ENCODE measurements at places on chromosomes 3 and 15.

DNA sequence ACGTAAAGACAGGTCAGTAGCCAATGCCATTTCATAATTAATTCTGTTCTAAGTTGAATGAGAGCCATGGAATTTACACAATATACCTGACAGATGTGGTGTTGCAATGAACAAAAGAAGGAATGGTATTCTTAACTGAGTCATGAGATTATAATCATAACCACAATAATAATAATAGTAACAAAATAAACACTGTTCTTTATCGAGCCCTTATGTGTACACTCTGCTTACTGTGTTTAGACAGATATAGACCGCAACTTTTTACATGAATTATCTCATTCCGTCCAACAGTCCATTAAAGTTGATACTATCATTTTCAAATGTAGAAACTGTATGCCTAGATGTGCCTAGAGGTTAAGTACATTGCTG is 28.2 kb upstream of the SCAANT1 start:
- DNase-seq, result no peak

DNA sequence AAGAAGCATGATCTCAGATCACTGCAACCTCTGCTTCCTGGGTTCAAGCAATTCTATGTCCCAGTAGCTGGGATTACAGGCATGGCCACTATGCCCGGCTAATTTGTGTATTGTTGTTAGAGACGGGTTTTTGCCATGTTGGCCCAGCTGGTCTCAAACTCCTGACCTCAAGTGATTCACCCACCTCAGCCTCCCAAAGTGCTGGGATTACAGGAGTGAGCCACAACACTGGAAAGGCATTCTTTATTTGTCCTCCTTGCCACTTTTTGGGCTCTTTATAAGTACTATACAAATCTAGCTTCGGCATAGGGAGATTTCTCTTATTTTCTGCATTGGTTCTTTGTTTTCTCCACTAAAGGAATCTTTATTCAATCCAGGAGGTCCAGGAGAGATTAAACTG is 18.6 kb downstream of the CMTM8 start:
- DNase-seq, result no peak

DNA sequence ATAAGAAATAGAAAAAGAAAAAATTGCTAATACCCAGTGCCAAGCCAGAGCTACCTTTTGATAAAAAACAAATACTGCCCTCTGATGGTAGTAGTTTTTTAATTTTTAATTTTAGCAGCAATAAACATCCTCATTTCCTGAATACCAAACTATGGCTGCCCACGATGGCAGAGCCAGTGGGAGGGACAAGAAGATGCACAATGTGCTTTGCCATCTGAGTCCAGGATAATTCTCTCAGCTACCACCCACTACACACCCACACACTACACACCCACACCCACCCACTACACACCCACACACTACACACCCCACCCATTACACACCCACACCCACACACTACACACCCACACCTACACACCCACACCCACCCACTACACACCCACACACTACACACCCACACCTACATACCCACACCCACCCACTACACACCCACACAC is 17.8 kb downstream of the CEP19 start:
- no peak for DNase-seq

DNA sequence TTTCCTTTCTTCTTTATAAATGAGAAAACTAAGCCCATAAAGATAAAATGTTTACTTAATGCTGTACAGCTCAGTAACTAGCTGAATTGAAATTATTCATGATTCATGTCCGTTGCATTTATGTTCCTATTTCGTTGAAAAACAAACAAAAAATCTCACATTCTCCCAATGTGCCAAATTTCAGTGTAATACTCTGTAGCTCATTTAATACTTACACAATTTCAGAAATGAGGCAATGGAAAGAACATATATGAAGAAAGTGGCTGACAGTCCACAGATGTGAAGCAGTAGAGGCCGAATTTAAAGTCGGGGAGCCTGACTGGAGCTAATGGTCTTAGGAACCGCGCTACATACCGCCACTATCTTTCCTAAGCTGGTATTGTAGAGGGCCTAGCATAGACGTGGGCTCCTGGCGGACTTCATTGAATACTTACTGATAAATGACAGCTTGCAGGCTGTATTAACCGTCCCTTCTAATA is 651 bp downstream of the PLSCR2 start:
- DNase-seq, result no peak

GRCh38 chr15:49815526-49815925 is 194.7 kb downstream of the DTWD1 start:
- DNase-seq, result no peak

DNA sequence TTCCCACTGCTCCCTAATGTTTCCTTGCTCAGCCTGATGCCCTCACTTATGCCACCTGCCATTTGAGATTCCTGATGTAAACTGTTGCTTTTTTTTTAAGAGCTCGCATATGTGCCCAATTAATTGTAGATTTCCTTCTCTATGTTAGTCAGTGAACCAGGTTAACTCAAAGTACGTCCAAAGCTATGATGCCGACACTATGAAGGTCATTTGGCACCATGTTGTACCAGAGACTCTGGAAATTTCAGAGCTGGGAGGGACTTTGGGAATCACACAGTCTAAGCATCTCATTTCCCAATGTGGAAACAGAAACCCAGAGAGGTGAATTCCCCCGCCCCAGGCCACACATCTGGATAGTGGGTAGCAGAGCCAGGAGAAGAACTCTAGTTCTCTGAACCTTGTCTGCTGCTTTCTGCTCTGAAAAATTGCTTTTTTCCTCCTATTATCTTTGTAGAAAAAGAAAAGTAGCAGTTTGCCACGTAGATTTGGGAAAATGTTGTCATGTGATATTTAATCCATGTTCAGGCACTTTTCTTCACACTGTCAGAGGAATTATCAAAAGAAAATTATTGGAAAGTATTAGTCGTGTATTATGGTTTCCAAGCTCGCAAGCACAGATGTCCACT is 38.5 kb upstream of the TNFAIP8L3 start:
- no peak for DNase-seq

DNA sequence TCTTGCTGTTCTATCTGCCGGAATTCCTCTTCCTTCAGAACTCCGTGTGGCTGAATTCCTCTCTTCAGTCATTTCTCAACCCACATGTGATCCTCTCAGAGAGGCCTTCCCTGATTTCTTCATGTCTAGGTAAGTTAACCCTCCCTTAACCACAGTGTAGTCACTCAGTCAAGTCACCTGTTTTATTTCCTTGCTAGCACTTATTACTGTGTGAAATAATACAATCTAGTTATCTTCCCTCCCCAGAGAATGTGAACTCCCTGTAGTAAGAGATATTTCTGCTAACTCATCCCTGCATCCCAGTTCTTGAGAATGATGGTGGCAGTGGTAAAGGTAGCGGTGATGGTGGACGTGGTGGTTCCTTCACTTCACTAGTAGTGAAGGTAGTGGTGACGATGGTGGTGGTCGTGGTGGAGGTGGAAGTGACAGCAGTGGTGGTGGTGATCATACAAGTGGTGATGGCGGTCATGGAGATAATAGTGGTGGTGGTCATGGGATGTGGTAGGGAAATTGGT is 33.3 kb downstream of the COL6A5 start:
- DNase-seq, result no peak
